Cortex of kidney (tissue), 1 donor: ENCODE measurements at places on chromosomes 1 and 21.

GRCh38 chr1:147204080-147204479, 21.1 kb downstream of the FMO5 start:
- no peak for DNase-seq

DNA sequence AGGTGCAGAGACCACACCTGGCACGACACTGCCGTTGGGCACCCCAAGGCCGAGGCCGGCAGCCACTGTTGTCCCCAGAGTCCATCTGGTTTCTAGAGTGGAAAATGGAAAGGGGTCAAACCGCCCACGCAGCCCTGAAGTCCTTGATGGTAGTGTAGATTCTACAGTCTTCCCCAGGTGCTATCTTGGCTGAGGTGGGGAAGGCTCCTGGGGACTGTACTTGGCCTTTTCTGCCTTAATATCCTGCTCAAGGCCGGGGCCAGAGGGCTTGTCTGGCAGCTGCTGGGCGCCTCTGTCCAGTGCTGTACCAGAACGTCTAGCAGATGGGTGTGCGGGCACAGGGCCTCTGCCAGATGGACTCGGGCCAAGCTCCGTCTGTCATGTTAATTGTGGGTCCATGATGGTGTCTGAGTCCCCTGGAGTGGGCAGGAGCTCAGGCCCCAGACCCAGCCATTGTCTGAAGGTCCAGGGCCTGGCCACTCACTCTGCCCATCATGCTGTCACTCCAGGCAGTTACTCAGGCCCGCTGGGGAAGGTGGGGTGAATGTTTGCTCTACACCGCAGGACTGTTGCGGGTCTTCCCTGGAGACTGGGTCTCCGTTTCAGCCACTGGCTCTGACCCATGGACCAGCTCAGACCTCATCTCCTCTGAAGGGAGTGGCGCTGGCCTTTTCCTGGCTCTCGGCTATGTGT, 161.9 kb upstream of the COL6A1 start:
- DNase-seq: no peak

DNA sequence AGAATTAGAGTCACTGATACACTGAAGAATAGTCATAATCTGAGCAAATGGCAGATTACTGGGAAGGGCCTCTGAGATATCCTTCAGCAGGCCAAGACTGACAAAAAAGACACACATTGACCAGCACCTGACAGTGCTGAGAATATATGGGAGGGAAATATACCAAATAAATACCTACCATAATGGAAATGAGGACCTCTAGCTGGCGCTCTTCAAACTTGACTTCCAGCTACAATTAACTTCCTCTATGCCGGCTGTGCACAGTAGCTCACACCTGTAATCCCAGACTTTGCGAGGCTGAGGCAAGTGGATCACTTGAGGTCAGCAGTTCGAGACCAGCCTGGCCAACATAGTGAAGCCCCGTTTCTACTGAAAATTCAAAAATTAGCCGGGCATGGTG, 69.5 kb downstream of the NPHS2 start:
- no peak for DNase-seq

DNA sequence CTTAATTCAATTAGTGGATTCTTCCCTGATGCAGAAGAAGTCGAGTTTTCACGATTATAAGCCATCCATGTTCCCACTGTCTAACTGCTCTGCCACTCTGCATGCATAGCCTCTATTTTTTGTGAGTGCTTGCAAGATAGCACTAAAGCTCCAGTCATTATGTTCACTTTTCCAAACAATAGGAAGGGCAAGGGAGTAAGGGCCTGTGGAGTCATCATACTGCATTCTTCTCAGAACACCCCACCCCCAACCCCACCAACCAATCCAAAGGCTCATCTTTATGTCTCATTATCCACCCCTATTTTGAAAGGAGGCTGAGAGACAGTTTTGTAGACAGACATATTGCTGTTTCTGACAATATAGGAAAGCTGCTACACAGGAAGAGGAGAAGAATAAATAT, 471.7 kb upstream of the ADGRL2 start:
- no peak for DNase-seq

DNA sequence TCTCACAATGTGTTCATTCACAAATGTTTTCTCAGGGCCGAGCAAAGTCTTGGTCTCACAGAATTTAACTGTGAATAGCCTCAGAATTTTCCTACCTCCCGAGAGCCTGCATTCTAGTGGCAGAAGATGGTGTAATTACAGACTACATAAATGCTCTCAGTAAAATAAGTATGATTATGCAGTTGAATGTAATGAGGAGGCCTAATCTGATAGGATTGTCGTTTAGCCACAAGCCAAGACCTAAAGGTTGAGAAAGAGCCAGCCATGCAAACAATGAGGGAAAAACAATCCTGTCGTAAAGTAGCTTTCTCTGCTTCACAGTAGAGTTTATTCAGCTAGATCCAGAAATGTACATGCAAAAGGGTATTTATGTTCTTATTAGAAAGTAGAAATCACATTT, 607.8 kb upstream of the B3GALT2 start:
- DNase-seq: no peak

DNA sequence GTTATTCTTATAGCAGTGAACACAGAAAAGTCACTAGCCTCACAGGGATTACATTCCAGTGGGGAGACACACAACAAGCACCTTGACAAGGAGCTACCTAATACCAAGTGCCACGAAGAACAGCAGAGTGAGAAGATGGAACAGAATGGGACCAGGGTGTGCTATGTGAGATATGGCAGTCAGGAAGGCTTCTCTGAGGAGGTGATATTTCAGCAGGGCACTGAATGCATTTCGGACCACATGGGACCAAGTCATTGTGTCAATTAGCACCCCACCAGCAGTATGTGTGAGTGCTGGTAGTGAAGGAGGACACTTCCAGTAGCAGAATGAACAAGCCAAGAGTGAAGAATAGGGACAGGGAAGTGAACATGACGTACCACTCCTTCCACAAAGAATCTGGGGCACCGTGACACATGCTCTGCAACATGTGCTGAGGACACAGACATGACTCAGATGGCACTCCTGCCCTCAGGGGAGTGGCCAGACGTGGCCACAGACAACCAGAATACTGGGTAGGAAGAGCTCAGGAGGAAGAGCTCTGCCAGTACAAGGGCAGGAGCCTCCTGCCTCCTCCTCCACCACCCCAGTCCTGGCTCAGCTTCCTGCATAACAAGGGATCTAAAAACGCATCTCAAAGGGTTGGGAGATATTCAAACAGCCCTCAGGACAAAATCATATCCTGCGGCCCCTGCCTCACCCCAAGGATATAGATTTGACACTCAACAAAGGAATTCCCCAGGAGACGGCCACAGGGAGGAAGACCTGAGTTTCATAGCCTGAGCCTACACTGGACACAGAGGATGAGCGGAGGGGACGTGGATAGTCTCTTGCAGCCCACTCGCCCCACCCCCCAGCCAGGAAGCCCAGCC, 102.5 kb downstream of the TRABD2B start:
- no peak for DNase-seq

GRCh38 chr1:73784026-73784425, 413.9 kb downstream of the LRRIQ3 start:
- DNase-seq: no peak

DNA sequence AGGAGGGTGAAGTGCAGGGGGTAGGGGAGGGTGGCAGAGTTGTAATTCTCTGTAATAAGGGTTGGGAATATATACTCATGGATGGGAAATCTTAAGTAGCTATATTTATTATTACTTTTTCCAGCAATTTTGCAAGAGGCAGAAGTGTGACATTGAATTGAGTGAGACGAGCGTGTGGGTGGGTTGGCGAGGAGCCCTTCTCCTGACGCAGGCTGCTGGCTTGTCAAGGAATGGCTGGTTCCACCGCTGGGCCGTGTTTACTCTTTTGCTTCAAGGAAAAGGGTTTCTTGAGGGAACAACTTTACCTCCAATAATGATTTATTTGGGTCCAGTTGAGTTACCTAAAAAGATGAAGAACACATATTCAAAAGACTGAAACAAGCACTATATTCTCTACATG, 17.9 kb upstream of the DMRTA2 start:
- no peak for DNase-seq

GRCh38 chr1:226604560-226605317, 56.2 kb downstream of the STUM start:
- DNase-seq: no peak

DNA sequence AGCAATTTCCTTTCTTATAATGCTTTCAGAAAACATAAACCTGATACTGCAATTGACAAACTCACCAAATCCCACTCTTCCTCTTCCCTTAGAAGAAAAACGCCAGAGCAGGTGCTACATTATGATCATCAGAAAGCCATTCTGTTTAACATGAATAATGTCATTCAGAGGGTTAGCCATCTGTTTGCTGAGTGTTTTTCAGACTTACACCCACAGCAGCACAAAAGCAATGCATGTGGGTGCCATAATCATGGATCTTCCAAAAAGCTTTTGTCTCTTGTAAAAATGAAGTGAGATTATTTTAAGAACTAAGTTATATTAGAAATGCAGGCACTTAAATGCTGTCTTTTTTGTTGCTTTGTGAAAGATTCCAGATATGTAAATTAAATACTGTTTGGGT, 204.6 kb upstream of the TMPRSS15 start:
- no peak for DNase-seq

GRCh38 chr1:24101796-24102586, 9.9 kb downstream of the MYOM3 start:
- no peak for DNase-seq

- no peak for DNase-seq
Measured at GRCh38 chr1:112461200-112461871, 47.4 kb upstream of the WNT2B start.

DNA sequence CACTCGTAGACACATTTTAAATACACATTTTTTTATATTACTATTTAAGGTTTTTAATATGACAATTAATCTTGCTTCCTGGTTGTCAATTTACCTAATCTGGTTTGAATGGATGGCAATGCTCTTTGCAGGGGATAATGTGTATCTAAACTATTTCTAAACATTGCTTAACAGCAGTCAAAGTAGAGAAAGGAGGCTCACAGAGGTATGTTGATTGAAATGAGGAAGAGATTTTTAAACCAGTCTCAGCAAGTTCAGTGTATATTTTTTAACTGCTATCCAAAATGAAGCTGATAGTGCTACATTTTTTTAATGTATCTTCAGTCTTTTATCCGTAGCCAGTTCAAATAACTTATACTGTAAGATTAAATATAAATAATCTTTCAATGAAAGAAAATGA, 17.4 kb downstream of the FMO1 start:
- no peak for DNase-seq

DNA sequence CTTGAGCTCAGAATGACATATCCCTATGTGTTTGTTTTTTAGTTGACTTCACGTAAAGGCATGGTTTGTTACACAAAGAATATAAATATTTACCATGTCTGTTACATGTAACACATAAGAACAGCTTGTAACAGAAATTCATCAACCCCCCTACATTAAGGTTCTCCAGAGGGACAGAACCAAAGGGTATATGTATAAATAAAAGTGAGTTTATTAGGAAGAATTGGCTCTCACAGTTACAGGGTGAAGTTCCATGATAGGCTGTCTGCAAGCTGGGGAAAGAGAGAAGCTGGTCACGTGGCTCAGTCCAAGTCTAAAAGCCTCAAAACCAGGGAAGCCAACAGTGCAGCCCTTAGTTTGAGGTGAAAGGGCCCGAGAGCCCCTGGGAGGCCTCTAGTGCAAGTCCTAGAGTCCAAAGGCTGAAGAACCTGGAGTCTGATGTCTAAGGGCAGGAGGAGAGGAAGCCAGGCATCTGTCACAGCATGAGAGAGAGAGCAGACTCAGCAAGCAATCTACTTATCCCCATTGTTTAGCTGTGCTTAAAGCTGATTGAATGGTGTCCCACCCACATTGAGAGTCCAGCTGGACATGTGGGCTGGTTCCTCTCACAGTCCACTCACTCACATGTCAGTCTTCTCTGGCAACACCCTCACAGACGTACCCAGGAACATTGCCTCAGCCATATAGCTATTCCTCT, 15.8 kb downstream of the THRAP3 start:
- DNase-seq: no peak

DNA sequence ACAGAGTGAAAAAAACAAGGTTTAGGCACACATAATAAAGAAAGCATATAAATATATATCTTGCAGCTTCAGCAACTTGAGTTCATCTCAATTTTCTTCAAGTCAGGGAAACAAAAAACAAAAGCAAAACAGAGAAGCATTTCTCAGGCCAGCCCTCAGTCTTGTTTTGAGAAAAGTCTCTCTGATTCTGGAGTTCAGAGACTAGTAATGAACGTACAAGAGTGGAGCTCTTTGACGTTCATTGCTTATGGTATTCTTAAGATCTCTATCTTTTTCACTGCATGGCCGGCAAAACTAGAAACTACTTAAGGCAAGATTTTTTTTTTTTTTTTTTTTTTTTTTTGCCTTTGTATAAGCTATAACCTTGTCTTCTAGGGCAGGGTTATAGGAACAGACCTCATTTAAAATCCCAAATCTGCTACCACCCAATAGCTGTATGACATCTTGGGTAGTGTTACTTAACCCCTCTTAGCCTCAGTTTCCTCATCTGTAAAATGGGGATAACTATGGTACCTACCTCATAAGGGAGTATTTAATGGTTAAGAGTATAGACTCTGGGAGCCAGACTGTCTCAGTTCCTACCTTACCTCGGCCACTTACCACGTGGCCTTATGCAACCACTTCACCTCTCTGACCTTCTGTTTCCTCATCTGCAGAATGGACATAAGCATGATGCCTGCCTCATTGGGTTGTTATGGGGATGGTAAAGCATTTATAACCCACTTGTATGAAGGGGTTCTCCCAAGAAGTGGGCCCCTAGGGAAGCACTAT, 33.6 kb downstream of the LMO4 start:
- no peak for DNase-seq

DNA sequence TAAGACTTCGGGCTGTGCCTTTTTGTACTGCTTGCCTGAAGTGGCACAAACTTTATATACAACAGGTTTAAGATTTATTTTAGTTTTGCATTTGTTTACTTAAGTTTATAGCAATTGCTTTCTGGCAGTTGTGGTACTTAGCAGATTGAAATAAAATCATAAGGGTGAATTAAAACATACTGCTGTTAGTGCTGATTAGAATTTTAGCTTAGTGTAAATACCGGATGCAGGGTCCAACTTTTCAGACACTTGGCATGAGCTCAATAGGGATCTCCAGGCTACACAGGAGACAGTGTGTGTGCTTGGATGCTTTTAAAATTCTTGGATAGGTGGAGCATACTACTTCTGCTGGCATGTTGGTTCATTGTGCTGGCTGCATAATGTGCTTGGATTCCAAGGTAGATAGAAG, 159.6 kb downstream of the NFIA start:
- DNase-seq: no peak

GRCh38 chr1:232904566-232904965, 45.8 kb upstream of the NTPCR start:
- DNase-seq: no peak

DNA sequence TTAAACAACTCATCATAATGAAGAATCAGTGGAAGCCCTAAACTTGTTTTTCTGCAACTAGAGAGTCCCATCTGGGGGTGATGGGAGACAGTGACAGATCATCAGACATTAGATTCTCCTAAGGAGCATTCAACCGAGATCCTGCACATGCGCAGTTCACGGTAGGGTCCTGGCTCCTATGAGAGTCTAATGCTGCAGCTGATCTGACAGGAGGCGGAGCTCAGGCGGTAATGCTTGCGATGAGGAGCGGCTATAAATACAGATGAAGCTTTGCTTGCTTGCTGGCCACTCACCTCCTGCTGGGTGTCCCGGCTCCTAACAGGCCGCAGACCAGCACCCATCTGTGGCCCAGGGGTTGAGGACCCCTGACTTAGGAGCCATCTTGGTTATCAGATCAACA, 247.2 kb downstream of the FMN2 start:
- DNase-seq: no peak

GRCh38 chr1:191074881-191075280, 597.2 kb upstream of the BRINP3 start:
- DNase-seq: no peak

GRCh38 chr1:201090541-201090940, 21.7 kb downstream of the CACNA1S start:
- DNase-seq: no peak
